Femur (tissue), 1 donor: ENCODE measurements at places on chromosomes 13 and 19.

- no peak for DNase-seq
These were observed 609 bp downstream of the ZAR1L start for GRCh38 chr13:32314271-32315237.

DNA sequence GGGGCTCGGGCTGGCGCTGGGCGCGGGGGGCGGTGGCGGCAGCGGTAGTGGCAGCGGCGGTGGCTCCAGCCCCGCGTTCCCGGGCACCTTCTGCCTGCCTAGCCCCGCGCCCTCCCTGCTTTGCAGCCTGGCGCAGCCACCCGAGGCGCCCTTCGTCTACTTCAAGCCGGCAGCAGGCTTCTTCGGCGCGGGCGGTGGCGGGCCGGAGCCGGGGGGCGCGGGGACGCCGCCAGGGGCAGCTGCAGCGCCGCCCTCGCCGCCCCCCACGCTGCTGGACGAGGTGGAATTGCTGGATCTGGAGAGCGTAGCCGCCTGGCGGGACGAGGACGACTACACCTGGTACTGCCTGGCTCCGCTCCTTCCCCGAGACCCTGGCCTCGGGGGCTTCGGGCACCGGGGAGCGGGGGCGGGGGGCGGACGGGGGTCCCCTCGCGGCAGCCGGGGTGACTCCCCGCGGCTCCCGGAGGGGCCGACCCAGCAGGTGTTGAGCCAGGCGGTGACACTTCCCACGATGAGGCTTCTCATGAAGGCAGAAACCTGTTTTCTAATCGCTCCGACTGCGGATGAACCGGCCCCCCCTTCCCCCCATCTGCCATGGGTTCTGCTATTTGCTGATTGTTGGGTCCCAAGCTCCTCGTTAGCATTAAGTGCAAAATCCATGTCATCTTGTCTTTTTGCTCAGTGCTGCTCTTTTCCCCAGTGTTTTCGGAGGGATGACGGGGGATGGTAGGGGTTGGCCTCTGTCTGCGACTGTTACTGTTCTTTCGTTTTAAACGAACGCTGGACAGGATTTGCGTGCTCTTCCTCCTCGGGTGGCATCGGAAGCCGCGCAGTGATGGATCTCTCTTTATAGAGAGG, 943 bp downstream of the SLAIN1 start:
- DNase-seq: peak; percentile 27

- DNase-seq: no peak
These were observed 16.4 kb downstream of the MICOS13 start for GRCh38 chr19:5663904-5664303.

DNA sequence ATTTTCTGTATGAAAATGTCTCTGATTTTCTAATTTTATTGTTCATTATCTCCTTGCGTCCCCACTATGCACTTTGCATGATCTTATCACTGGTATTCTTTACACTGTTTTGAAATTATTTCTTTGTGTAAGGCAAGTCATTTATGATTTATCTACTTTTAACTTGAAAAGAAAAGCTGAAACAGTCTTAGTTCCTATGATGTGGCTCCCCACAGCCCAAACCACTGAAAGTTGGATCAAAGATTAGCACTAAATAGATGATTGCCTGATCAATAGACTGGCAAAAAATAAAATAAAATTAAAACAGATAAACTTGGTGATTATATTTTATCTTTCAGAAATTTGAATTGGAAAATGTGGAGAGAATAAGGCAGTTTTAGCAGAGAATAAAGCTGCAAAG, 1101.9 kb downstream of the PCDH9 start:
- DNase-seq: no peak

DNA sequence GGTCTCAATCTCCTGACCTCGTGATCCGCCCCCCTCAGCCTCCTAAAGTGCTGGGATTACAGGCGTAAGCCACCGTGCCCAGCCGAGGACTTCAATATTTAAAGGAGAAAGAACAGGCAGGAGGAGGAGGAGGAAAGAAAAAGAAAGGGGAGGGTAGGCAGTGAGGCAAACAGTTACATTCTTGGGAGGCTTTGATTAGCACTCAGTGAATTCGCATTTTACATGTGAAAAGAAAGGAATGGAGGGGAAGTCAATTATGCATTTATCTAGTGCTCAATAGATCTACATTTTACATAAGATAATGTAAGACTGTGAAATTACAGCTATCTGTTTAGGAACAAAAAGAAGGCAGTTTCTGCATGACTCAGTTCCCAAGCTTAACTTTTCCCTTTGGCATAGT, 30.9 kb upstream of the CXCL17 start:
- no peak for DNase-seq

DNA sequence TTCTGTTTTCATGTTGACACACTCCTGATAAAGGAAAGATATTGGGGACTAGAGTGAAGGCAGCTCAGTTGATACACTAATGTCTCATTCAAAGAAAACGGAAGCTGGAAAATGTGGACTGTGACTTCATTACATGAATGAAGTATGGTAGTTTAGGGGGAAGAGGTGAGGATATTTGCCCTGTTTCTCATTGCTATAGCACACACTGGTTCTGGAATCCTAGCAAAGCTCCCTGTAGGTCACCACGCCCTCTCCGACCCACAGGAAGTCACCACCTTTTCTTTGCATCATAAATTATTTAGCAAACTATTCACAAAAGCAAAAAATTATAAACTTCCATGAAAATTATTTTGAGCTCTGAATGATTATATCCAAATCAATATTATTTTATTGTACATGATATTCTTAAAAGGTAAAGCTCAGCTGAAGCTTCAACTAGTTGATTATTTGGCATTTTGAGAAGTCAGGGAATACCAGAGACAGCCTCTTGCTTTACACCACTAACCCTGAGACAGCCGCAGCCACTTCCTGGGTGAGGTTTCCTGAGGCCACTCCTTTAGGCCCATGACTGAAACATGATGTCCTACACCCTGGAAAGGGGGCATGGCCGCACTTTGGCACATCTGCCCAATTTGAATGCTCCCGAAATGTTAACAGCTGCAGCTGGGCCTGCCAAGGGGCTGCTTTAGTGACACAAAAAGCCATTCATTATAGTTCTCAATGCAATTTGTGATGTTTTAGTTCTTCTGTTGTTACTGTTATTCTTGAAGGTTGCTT, 50.0 kb upstream of the WDFY2 start:
- DNase-seq: peak; percentile 80

- DNase-seq: peak; percentile 86
These were observed 14.3 kb downstream of the IER2 start for GRCh38 chr19:13164343-13165161.

GRCh38 chr13:67003743-67004142, 226.4 kb downstream of the PCDH9 start:
- DNase-seq: no peak

GRCh38 chr19:17235971-17236777, 9.5 kb downstream of the NR2F6 start:
- DNase-seq: peak; percentile 43

- DNase-seq: no peak
These were observed 18.3 kb downstream of the KCNN1 start for GRCh38 chr19:17985037-17985818.

DNA sequence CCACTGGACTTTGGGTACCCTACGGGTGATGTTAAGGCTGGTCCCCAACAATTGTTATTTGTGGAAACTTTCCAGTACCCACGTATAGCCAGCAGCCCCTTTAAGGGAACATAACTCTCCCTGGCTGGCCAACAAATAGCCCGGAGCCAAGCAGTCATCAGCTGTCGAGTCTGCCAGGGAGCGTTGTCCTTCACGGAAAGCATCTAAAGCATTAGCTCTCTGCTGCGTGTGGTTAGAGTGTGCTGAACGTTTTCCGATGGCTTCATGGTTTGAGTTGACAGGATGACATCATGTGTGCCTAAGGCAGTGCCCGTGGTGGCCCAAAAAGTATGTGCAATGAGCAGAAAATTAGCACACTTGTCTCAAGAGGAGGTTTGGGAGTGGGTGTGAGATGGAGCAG, 3.3 kb upstream of the ZNF556 start:
- DNase-seq: peak; percentile 39

GRCh38 chr13:42615691-42616090, 41.7 kb downstream of the TNFSF11 start:
- no peak for DNase-seq

GRCh38 chr13:113509989-113510388, 19.5 kb upstream of the DCUN1D2 start:
- DNase-seq: no peak

DNA sequence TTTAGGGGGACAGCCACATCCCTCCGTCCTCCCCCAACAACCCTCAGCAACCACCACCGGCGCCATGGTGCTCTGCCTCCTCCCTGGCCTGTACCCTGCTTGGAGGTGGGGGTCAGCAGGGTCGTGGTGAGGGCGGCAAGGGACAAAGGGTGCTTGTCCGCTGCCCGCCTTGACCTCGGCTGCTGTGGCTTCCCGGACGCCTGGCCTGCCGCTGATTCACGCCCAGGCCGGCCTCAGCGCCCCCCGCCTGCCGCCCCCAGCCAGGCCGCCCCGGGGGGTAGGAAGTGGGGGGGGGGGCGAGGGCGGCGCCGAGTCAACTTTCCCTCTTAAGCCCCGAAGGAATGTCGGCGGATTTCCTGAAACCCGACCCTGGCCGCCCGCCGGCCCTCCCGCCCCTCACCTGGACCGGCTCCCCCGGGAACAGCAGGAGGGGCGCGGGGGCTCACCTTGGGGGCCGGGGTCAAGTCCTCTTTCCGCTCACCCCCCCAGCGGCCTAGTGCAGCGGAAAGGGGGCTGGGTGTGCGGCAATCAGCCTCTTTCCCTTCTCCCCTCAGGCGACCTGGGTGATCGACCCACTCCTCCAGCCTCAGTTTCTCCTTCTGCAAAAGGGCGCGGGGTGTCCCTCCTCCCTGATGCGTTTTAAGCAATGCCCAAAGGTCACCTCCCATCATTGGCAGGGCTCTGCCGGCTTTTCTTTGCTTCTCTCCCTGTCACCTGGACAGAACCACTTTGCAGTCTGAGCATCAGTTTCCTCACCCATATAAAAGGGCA, 1.9 kb upstream of the TMEM59L start:
- no peak for DNase-seq

DNA sequence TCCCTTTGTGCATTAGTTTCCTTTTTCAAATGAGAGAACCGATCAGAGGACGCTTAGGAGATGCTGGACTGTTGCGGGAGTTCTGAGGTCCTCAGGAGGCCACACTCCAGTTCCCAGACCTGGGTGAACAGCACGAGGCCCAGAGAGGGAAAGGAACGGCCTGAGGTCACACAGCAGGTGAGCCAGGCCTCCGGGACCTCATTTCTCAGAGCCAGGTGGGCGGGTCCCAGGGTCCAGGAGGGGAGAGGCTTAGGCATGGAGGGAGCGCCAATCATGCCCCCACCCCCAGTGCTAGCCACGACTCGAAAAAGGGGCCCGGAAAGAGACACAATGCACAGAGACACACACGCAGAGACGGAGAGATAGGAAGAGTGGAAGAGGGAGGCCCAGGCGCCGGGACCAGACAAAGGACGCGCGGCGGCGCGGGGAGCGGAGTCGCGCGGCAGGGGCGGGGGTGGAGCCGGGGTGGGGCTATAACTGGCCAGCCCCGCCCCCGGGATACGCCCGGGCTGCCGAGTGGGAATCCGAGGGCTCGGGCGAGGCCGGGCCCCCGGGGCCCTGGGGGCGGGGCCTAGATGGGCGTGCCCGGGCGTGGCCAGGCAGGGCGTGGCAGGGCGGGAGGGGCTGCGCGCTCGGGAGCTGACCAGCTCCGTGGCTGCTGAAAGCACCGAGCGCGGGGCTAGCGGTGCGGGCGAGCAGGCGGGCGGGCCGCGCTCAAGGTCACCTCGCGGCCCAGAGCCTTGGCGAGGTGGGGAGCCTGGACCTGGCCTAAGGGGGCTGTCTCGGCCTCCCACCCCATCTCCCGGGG, 1.6 kb downstream of the ELAVL3 start:
- DNase-seq: no peak

GRCh38 chr19:9958379-9958821, 22.1 kb upstream of the OLFM2 start:
- no peak for DNase-seq

DNA sequence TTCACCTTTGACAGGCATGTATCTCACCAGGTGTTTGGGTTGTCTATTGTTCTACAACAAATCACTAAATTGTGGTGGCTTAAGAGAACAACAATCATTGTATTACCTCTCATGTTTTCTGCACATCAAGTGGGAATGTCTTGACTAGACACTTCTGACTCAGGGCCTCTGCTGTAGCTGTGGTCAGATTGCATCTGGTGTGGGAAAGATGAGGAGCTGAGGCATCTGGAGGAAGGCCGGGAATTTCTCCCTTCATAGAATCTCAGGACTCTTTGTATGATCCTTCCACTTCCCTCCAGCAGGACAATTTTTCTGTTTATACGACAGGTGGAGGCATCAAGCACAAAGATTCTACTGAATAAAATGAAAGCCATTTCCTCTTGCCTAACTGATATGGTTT, 511.8 kb upstream of the NBEA start:
- no peak for DNase-seq

GRCh38 chr13:111893607-111894443, 173.1 kb upstream of the SOX1 start:
- DNase-seq: no peak

GRCh38 chr19:13827656-13828055, 32.4 kb downstream of the ZSWIM4 start:
- no peak for DNase-seq

DNA sequence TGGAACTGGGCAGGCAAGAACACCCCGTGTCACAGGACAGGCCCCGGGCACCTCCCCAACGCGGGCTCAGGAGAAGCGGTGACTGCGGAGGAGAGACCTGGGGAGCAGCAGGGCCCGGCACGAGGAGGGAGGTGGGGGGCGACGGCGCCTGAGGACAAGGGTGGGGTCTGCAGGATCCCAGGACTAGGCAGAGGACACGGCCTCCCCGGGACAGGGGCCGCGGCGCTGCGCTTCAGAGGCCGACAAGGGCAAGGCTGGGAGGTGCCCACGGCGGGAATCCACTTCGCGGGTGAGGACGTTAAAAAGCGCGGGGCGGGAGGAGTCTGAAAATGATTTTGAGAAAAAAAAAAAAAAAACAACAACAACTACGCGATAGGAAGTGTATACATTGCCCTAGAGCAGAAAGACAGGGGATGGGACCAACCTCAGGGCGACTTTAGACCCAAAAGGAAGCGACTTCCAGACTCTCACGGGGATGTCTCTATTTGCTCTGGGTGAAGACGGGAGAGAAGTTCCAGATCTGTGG, 44.9 kb downstream of the ZNF611 start:
- peak; percentile 58 for DNase-seq

GRCh38 chr19:19535311-19536191, 2.5 kb upstream of the CILP2 start:
- peak; percentile 35 for DNase-seq
